ENCODE measurements at places on chromosomes 4 and X.

DNA sequence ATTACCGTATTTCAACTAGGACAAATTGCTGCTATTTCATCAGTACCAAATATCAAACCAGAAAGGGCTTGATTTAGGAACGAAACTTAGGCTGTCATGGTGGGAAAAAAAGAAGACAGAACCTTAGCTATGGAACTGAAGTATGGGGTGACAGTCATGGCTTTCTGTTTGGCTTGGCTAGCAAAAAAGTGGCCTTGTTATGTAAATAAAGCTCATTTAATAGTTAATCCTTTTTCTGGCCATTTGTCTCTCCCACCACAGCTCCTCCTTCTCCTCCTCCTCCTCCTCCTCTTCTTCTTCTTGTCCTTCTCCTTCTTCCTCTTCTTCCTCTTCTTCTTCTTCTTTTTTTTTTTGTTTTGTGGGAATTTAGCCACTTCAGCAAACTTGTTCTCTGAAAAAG is 434.7 kb upstream of the NDST4 start:
- DNase-seq, result no peak

DNA sequence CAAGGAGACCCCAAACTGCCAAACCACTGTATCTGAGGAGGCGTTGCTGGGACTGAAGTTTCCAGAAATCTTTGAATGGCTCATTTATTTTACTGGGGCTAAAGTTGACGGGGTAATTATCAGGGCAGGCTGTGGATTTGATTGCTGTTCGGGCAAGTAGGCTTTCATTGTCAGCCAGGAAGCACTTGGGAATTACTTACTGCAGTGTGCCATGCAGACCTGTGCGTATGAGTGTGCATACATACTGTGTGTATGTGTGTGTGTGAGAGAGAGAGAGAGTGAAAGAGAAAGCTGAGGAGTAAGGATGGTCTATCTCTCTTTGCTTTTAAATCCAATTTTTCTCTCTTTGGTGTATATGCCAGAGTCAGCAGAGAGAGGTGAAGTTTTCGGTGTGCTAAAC is 122.7 kb downstream of the NPNT start:
- DNase-seq, result no peak

DNA sequence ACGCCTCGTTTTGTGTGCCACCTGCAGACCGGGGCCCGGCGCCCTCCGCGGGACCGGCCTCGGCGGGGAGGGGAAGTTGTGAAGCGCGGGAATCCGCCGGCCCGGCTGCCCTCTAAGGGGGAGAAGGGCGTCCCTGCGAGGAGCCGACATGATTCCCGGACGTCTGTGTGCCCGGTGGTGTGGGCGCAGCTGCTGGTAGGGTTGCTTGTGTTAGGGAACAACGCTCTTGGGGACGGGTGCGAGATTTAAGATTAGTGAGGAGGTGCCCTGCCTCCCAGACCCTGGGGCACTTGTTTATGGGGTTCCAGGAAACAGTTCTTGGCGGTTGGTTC is 627 bp downstream of the CDKN2AIP start:
- no peak for DNase-seq

DNA sequence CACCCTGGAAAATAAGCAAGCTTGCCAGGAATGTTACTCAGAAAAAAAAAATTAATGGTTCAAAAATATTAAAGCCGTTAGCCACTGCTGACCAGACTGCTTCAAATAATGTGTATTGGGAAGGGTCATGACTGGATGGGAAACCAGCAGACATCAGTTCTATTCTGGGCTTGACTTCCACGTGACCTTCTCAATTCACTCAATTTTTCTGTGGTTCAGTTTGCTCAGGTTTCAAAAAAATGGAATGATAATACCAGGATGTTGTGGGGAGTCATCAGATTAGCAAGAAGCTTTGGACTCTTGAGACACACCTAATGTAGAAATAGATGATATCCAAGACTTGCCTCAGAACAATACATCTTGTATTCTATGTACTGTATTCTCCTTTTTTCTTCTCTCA is 541.9 kb upstream of the BOD1L1 start:
- DNase-seq, result no peak

DNA sequence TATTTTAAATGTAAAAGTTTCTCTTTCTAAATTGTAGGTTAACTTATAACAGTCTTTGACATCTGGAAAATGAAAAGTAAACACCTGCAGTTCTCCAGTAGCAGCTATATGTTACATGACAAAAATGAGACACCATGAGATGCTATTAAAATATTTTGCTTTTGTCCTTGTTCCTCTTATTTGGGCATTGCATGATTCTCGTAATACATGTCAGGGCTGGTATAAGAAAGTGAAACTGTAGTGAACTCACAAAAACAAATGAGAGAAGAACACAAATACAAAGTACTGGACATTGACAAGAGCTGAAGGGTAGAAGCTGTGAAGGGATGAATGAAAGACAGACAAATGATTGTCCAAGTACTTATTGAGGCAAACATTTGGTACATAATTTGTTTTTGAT is 9.0 kb downstream of the GK2 start:
- no peak for DNase-seq

GRCh38 chr4:3729188-3729881 is 36.9 kb upstream of the ADRA2C start:
- DNase-seq, result no peak

DNA sequence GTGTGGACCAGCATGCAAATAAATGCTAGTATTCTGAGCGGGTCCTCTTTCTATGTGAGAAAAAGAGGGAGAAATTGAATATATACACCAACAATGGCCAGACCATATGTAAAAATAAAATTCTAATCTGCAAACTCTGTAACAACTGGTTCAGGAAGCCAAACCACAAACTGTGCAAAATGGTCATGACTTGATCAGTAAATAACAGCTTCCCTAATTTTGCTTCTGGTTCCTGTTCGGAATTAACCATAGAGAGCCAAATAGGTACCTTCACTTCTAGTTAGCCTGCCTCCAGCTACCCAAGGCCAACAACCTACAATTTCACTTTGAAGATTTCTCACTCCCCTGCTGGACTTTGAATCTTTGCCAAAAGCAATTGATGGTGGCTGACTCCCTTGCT is 1313.2 kb downstream of the ADGRL3 start:
- DNase-seq, result no peak

- no peak for DNase-seq
These were observed 106.2 kb upstream of the PUDP start for GRCh38 chrX:7254144-7254543.
